Naive thymus-derived CD8-positive, alpha-beta T cell (primary cell): ENCODE measurements at places on chromosomes 3 and 15.

DNA sequence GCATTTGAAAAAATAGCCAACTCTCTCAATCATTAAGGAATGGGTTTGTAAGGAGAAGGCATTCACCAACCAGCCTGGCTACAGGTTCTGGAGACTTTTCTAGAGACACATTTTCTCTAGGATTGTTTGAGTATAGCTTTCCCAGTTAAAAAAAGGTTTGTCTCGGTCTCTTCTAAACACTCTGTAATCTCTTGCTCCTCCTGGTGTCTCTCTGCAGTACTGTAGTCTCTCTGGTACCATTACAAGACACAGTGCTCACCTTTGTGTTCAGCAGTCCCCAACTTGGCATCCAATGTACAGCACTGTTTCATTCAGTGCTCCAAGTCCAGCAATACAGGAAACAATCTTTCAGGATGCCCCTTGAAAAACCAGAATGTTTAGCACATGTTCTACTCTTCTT, 534.4 kb downstream of the ZNF385D start:
- no peaks in the 10 kb centered on the region for H3K4me1 ChIP-seq
- H3K36me3 ChIP-seq, result no peaks in the 10 kb centered on the region
- H3K27me3 ChIP-seq, result no peaks in the 10 kb centered on the region
- DNase-seq, result no peak
- no peak overlapping the region for H3K27ac ChIP-seq

- H3K4me3 ChIP-seq, result no peak overlapping the region
- H3K27me3 ChIP-seq, result peaks cover 20% of the 10 kb centered on the region
- no peak overlapping the region for H3K27ac ChIP-seq
These were observed 184.8 kb upstream of the P2RY1 start for GRCh38 chr3:152650177-152650576.

DNA sequence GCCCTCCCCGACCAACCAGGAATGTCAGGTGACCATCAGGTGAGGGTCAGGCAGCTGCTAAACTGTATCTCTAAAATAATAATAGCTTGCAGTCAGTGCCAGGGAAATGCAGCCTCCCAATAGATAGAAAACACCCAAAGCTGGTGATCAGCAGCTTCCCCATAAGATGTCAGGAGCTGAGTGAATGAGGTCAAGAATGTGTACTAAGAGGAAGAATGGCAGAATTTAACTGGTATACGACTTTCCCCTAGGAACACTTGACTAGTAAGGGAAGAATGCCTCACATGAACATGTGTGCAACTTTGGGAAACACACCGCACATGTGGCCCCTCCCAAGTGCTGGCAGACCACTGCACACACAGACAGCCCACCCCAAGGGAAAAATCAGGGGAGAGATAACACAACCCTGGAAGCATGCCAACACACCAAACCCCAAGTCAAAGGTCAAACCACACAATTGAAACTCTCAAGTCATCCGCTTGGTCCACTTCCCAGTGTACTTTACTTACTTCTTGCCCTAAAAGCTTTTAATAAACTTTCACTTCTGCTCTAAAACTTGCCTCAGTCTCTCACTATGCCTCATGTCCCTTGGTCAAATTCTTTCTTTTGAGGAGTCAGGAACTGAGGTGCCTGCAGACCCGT, 806.5 kb downstream of the OTOL1 start:
- H3K4me1 ChIP-seq, result peaks cover 2% of the 10 kb centered on the region
- H3K36me3 ChIP-seq, result no peaks in the 10 kb centered on the region
- DNase-seq, result no peak
- no peak overlapping the region for H3K4me3 ChIP-seq
- H3K27ac ChIP-seq, result no peak overlapping the region

GRCh38 chr3:184345317-184346144, 8.1 kb downstream of the FAM131A start:
- H3K4me1 ChIP-seq, result peaks cover 6% of the 10 kb centered on the region
- H3K4me3 ChIP-seq, result no peak overlapping the region
- no peak overlapping the region for H3K27ac ChIP-seq
- H3K36me3 ChIP-seq, result peaks cover 8% of the 10 kb centered on the region
- DNase-seq, result no peak

DNA sequence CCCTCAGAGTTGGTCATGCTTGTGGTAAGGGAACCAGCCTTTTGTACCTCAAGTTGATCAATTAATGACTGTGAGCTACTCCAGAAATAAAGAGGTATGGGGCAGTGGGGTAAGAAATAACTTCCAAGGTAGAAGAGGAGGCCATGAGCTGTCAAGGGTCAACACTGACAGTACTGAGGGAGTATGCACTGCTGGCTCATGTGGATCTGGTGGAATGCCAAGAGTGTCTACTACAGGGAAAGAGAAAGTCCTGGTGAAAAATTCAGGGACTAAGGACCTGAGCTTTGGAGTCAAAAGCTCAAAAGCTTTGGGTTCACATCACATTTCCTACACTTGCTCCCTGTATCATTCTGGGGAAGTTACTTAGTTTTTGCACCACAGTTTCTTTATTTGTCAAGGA, 154.9 kb downstream of the SEMA6D start:
- H3K27ac ChIP-seq, result no peak overlapping the region
- H3K36me3 ChIP-seq, result no peaks in the 10 kb centered on the region
- no peak overlapping the region for H3K4me3 ChIP-seq

- no peaks in the 10 kb centered on the region for H3K4me1 ChIP-seq
- no peak overlapping the region for H3K4me3 ChIP-seq
- no peak for DNase-seq
- H3K27me3 ChIP-seq, result no peaks in the 10 kb centered on the region
These were observed 316.4 kb downstream of the SOX2 start for GRCh38 chr3:182028081-182028480.

DNA sequence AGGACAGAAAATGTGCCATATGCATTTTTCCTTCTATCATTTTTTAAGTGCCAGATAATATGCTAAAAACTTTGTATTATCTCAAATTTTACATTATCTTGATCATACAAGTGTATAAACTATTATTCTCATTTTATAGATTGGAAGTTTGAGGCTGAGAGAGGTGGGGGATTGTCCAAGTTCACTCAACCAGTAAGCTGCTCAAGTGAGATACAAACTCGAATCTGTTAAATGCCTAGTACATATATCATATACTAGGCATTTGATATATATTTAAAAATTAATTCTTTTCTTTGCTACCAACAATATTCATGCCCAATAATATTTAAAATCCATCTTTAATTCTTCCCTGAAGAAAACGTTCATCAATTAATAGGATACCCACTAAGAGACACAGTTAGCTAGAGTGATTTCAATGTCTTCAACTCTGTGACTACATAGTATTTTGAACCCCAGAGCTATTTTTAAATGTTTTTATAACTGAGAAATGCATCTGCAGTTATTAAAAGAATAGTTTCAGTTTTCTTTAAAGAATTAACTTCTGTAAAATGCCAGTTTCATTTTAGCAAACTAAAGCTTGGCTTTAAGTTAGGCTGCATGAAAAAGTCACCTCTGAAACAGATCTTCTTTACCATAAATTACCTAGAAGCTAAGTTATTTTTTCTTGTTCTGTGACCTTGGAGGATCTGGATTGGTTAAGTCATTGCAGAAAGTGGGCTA, 40.4 kb downstream of the IQCB1 start:
- no peaks in the 10 kb centered on the region for H3K27me3 ChIP-seq
- DNase-seq, result no peak
- no peaks in the 10 kb centered on the region for H3K4me1 ChIP-seq
- H3K4me3 ChIP-seq, result no peak overlapping the region
- H3K27ac ChIP-seq, result no peak overlapping the region

- H3K27ac ChIP-seq, result peak overlapping the region; percentile 90
- peaks cover 54% of the 10 kb centered on the region for H3K4me1 ChIP-seq
- no peaks in the 10 kb centered on the region for H3K36me3 ChIP-seq
- no peak for DNase-seq
- no peaks in the 10 kb centered on the region for H3K27me3 ChIP-seq
These were observed 5.3 kb downstream of the BHLHE40 start for GRCh38 chr3:4984511-4984864.

DNA sequence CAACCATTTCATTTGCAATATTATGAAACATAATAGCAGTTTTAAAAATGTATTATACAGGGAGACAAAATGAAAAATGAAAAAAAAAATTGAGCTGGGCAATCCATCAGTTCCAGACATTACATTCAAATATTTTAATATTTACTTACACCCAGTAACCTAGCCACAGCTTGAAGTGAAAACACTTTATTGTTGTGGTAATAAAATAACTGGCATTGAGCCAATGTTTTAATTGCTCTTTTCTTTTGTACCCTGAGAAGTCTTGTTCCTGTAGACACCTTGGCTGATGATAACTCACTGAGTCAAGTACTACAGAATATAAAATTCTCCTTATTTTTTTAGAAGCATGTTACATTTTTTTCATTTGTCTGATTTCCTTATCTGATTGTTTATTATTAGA, 180.6 kb downstream of the ROBO1 start:
- H3K4me1 ChIP-seq, result no peaks in the 10 kb centered on the region

DNA sequence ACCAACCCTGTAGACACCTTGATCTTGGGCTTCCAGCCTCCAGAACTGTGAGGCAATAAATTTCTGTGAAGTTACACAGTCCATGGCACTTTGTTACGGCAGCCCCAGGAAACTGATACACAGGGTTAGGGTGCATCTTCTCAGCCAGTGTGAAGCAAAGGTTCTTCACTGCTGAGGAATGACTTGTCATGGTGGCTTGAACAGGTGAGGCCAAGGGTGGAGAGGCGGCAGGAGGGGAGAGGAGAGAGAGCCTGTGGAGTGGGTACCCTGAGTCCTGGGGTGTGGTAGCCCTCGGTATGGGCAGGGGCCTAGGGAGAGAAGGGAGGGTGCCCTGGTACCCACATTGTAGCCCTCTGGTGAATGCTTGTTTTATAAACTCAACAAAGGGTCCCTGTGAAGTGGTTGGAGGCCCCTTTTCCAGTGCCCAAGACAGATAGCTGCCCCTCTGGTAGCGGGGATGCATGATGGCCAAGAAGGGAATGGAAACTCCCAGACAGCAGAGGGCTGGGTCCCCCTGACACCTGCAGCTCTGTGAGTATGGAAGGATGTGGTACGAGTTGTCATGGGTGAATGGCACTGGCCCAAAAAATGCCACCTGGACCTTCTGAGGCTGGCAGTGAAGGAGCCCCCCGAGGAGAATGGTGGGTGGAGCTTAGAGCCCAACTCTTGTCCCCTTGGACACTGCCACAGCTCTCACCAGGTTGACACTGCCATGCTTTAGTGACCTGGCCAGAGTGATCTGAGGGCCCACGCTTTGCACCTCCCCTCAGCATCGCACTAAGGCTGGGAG, 49.6 kb downstream of the SPSB4 start:
- peaks cover 1% of the 10 kb centered on the region for H3K27me3 ChIP-seq
- H3K4me1 ChIP-seq, result no peaks in the 10 kb centered on the region
- no peak overlapping the region for H3K4me3 ChIP-seq
- no peaks in the 10 kb centered on the region for H3K36me3 ChIP-seq
- no peak for DNase-seq

DNA sequence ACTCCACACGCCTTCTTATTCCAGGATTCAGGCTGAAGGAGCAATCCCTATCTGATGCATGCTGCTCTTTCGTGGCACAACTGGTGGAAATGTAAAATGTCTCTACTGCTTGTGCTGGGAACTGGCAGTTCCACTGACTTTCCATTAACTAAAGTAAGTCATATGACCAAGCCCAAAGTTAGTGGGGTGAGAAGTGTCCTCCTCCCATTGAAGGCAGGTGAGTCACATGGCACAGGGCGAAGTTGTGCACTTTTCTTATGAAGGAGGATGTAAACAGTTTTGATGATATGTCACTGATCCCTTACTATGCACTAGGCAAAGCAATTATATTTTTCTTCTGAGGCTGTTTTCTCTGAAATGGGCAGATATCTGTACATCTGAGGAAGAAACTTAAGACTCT, 51.6 kb downstream of the SLC7A14 start:
- H3K27me3 ChIP-seq, result peaks cover 20% of the 10 kb centered on the region
- no peak overlapping the region for H3K27ac ChIP-seq
- H3K4me1 ChIP-seq, result no peaks in the 10 kb centered on the region
- no peak for DNase-seq
- no peak overlapping the region for H3K4me3 ChIP-seq

GRCh38 chr15:57314221-57314620, 62.1 kb upstream of the CGNL1 start:
- H3K27ac ChIP-seq, result no peak overlapping the region
- H3K4me3 ChIP-seq, result no peak overlapping the region
- H3K27me3 ChIP-seq, result no peaks in the 10 kb centered on the region
- DNase-seq, result no peak
- no peaks in the 10 kb centered on the region for H3K4me1 ChIP-seq

- no peak overlapping the region for H3K4me3 ChIP-seq
- DNase-seq, result no peak
- no peaks in the 10 kb centered on the region for H3K36me3 ChIP-seq
- H3K27me3 ChIP-seq, result no peaks in the 10 kb centered on the region
- H3K4me1 ChIP-seq, result peaks cover 6% of the 10 kb centered on the region
These were observed 232.5 kb upstream of the ST8SIA2 start for GRCh38 chr15:92161039-92161670.

DNA sequence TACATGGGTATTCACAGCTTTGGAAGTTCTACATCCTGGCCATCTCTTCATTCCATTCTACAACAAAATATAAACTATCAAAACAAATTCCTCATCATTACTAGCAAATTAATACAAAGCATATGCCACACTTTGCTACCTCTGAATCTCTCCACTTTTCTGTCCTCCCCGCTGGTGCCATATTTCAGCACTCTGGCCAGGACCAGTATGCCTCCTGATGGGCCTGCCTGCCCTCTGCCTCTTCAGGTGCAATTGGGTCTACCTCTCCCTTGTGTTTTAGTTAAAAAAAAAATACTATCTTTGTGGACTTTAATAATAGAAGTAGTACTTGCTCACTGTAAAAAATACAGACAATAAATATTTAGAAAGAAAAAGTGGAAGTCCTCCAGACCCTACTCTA, 448.8 kb downstream of the WDR72 start:
- H3K4me1 ChIP-seq, result no peaks in the 10 kb centered on the region
- H3K4me3 ChIP-seq, result no peak overlapping the region
- H3K27me3 ChIP-seq, result no peaks in the 10 kb centered on the region

DNA sequence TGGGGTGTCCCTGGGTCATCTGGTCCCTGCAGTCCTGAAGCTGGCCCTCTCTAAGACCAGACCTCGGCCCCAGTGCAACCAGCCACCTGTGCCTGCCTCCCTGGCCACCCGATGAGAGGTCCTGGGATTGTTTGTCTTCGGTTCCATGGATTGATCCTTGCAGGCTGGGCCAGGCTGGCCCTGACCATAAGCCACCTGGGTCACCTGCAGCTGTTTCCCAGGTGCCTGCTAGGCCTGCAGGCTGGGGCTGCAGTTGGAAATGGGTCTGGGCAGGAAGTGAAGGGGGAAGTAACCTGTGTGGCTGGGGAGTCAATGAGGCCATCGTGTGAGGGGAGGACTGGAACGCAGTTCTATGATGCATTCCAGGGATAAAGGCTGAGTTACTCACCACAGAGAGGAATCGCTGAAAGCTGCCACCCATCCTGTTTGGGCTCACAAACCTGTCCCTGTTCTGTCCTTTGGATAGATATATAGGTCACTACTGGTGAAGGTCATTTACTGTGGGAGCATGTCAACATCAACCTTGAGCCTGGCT, 30.9 kb upstream of the VPS8 start:
- no peak for DNase-seq
- H3K27me3 ChIP-seq, result peaks cover 23% of the 10 kb centered on the region
- H3K27ac ChIP-seq, result no peak overlapping the region

GRCh38 chr15:48644827-48645557, 517 bp downstream of the FBN1 start:
- H3K4me1 ChIP-seq, result peaks cover 6% of the 10 kb centered on the region
- H3K36me3 ChIP-seq, result no peaks in the 10 kb centered on the region
- peaks cover 59% of the 10 kb centered on the region for H3K27me3 ChIP-seq
- DNase-seq, result no peak
- H3K27ac ChIP-seq, result no peak overlapping the region

- H3K4me1 ChIP-seq, result no peaks in the 10 kb centered on the region
- no peaks in the 10 kb centered on the region for H3K36me3 ChIP-seq
- H3K4me3 ChIP-seq, result no peak overlapping the region
- DNase-seq, result no peak
These were observed 200.7 kb downstream of the TJP1 start for GRCh38 chr15:29621616-29622015.
